NB4 (cell line): ENCODE measurements at places on chromosomes 7 and 10.
A peak's percentile ranks its signal among the peaks of the same experiment; 100 is the strongest.

DNA sequence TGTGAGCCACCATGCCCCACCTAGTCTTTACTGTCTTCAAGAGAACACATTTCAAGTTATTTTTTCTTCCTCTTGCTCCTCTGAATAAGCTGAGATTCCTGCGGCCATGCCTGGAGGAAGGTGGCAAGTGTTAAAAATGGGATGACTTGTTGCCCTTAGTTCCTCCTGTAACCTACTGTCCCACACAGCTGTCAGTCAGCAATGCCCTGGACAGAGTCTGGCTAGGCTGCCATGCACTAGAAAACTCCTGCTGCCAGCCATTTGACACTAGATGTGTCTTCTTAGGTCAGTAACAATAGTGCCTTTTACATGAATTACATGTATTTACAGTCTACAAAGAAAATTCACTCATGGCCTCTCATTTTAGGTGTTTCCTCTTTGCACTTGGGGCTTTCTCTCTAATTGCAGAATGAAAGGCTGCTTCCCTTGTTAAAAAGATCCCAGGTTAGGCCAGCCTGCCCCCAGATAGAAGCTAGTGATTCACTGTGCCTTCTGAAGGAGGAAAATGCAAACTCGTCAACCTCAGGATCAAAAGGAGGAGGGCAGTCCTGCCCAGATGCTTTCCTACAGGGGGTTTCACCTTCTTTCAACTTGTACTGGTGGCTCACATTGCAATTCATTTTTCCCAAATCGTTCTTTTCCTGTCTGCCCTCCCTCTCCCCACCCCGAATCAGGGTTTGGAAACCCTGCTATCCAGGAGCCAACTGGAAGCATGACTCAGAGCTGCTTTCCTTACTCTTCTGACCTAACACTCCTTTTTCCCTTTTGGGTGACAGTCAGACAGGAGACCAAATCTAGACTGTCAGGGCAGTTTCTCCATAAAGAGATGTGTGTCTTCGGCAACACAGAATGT is 136.6 kb downstream of the SPAG6 start:
- DNase-seq = no peak

DNA sequence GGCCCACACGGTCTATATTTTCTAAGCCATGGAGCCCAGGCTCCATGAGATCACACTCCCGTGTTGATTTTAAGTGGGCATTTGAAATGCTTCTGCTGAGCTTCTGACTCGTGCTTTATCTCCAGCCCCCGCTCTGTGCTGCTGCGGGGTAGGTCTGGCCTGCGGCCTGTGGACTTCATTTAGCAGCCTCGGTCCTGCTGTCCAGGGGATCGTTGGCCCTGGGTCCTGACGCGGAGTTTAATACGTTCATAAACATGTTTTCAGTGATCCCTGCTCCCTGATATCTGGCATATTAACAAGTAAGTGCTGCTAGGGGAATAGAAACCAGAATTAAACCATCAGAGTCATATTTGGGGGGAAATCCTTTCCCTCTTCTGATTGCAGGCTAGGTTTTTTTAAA is 540.3 kb upstream of the MGMT start:
- no peak for DNase-seq

- no peak for DNase-seq
Measured at GRCh38 chr10:7666253-7667023, at the start of gene ITIH5. ITIH5 (minus strand) TSS chr10:7666966; CDS start chr10:7666892, 74 bp downstream.

DNA sequence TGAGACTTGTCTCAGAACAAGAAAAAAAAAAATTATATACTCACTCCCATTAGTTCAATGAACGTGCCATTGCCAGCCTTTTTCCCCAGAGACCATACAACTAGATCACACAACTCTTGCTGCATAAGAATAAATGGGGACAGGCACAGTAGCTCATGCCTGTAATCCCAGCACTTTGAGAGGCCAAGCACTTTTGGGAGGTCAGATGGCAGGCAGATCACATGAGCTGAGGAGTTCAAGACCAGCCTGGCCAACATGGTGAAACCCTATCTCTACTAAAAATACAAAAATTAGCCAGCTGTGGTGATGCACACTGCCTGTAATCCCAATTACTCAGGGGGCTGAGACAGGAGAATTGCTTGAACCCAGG is 13.6 kb downstream of the PDLIM1 start:
- no peak for DNase-seq

DNA sequence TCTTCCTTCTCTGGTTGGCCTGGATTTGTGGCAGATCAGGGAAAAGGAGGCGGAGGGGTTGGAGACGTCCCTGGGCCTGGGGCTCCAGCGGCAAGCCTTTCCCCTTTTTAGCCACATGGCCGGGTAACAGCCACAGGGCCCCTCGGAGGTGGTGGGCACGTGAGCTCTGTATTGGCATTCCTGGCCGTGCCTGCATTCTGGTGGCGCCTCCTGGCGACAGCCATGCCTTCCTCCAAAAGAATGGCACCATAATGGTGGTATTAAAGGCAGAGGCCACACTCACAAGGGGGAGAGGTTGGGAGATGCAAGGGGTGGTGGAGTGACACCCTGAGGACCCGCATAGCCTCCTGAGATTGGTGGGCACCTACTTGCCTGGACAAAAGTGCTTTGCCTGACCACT is 3.0 kb upstream of the AQP1 start:
- DNase-seq = no peak

- DNase-seq = no peak
Measured at GRCh38 chr7:34454381-34454780, 203.6 kb upstream of the NPSR1 start.

DNA sequence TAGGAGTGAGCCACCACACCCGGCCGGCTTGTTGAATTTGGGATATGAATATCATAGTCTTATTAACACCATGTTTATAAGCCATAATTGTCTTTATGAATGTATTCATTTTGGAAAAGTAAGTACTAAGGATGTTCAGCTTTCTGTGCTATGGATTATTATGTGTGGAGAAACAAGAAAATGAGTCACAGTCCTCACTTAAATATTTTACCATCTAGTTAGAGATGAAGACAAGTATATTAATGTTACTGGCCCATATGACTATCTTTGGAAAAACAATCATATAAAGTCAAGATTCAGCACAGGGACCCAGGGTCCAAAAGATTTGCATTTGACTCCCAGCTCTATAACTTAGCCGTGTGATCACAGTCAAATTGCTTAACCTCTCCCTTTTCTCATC is 9.8 kb upstream of the TOMM7 start:
- DNase-seq = no peak

- DNase-seq = peak; percentile 53
Measured at GRCh38 chr7:21580073-21580521, 37.3 kb downstream of the DNAH11 start.

DNA sequence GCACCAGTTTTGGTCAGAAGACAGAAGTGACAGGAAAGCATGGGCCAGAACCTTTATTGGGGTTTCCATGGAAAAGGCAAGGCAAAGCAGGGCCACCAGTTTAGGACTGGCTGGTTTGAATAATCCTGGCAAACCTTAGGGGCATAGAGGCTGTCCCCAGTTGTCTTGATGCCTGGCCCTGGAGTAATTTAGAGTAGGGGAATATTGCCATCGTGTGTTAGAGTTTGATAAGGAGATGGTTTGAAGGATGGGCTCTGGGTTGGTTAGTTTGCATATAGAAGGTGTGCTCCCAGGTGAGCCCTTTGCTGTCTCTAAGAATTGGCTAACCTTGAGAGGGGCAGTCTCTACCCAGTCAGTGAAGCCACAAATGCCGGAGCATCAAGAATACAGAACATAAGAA is 79.6 kb downstream of the ZNF777 start:
- no peak for DNase-seq

DNA sequence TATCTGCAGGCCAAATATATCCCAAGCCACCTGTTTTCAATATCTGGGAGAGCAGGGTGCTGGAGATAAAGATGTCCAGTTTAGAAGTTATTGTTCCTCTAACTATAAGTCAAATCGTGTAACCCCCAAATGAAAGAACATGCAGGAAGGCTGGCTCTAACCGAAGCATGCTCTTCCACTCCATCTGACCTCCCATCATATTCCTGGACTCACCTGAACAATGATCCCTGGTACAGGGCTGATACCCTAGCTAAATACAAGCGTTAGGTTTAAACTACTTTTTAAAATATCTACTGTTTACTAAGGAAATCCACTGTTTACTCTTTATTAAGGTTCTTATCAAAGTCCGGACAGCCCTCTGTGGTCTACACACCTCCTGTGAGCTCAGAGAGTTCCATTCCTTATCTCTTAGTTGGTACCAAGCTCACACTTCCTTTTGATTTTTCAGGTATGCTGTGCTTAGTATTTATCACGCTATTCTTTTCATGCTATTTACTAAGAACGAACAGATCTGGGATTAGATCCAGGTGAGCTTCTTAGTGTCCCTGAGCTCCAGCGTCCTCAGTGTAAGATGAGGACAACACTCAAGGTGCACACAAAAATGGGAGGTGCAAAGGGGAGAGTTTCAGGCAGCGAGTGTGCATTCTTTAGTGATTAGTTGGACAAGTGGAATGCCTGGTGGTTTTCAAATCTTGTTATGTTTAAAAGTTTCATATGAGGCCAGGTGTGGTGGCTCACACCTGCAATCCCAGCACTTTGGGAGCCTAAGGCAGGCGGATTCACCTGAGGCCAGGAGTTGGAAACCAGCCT is 23.6 kb upstream of the COBL start:
- DNase-seq = no peak

GRCh38 chr10:27153845-27154193 is 365 bp downstream of the YME1L1 start:
- peak; percentile 16 for DNase-seq

DNA sequence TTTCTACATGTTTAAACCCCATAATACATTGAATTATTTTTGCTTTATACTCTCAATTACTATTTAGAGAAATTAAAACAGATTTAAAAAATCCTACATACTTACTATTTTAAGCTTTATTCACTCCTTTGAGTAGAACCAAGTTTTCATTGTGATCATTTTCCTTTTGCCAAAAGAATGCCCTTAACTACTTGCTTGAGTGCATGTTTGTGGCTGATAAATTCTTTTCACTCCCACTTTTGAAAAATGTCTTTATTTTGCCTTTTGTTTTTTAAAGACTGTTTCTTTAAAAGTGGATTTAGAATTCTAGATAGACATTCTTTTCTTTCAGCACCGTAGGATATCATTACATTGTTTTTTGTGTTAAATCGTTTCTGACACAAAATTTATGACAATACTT is 22.3 kb upstream of the AGR3 start:
- DNase-seq = no peak

DNA sequence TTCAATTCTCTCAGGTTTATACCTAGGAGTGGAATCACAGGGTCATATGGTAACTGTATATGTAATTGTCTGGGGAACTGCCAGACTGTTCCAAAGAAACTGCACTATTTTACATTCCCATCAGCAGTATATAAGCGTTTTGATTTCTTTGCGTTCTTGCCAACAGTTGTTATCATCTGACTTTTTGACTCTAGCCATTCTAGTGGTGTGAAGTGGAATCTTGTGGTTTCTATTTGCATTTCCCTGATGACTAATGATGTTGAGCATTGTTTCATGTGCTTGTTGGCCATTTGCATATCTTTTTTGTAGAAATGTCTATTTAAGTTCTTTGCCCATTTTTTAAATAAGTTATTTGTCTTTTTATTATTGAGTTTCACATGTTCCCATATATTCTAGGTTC is 44.3 kb upstream of the ZC3HAV1 start:
- DNase-seq = peak; percentile 36

GRCh38 chr7:74032191-74032490 is 4.2 kb downstream of the ELN start:
- DNase-seq = no peak

DNA sequence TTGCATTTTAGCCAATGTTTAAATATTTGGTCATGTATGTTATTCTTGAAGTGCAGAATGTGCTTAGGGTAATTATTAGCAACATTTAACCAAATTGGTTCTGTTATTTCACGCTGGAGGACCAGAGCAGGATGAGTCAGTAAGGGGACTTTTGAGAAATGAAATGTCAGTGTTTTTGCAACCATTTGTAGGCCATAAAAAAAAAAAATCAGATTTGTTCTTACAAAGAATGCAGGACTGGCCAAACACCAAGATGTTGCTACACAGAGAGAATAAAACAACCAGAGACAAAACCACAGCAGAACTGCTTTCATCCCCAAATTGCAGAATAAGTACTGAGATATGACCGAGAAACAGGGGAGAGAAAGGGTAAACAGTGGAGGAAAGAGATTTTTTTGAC is 62.1 kb downstream of the TPST1 start:
- DNase-seq = no peak

GRCh38 chr7:100441641-100442535 is 5.6 kb upstream of the PPP1R35 start:
- DNase-seq = no peak

DNA sequence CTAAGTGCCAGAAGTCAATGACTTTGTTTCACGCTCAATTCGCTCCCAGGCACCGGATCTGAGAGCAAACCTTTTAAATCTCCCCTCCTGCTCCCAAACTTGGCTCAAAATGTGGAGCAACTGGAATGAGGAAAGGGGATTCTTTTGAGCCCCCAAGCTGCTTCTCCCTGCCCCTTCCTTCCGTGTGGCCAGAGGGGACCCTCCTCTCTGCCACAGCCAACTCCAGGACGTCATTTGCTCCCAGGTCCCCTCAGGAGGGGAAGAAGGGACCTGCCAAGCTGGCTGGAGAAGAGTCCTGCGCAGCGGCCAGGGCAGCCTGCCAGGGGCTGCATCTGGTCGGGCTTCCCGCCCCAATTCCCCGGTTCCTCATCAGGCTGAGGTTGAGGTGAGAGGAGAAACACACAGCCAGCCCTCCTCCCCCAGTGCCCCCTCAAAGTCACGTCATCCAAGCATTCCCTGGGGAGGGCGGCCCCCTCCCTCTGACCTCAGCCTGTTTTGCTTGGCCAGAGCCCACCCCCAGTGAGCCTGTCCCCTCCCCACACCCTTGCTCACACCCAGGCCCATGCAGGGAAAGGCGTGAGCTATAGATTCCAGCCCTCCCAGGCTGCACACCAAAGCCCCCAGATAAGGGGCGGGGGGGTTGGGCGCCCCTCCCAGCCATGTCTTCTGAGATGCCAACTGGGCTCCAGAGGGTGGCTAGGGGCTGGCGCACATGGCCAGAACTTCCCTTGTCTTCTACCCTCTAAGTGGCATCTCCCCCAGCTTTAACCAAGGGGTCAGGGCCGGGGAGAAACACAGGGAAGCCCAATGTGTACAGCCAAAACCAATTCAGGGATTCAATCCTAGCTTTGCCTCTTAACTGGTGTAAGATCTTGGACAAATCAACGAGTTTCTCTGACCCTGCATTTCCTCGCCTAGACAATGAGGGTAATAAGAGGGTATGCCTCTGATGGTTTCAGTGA is 35.0 kb downstream of the SH3PXD2A start:
- DNase-seq = no peak

GRCh38 chr10:23354630-23355279 is 10.2 kb upstream of the C10orf67 start:
- no peak for DNase-seq

DNA sequence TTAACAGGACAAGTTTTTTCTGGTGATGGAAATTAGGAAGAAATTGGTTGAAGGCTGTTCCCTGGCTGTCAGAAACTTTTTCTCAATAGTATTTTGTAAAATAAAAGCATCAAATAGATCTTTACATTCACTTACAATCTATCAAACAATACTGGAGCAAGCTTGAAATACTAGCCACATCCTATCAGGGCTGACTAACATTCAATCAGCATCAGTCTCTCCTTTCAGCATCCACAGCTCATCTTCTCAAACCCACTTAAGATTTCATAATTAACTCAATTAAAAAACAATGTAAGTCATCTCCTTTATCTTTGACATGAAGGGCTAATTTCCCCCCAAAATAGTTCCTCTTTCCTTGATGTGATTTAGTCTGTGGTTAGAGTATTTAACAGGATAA is 80.2 kb downstream of the DIP2C start:
- no peak for DNase-seq
